ENCODE measurements at places on chromosomes 1 and 21.
A peak's percentile ranks its signal among the peaks of the same experiment; 100 is the strongest.

DNA sequence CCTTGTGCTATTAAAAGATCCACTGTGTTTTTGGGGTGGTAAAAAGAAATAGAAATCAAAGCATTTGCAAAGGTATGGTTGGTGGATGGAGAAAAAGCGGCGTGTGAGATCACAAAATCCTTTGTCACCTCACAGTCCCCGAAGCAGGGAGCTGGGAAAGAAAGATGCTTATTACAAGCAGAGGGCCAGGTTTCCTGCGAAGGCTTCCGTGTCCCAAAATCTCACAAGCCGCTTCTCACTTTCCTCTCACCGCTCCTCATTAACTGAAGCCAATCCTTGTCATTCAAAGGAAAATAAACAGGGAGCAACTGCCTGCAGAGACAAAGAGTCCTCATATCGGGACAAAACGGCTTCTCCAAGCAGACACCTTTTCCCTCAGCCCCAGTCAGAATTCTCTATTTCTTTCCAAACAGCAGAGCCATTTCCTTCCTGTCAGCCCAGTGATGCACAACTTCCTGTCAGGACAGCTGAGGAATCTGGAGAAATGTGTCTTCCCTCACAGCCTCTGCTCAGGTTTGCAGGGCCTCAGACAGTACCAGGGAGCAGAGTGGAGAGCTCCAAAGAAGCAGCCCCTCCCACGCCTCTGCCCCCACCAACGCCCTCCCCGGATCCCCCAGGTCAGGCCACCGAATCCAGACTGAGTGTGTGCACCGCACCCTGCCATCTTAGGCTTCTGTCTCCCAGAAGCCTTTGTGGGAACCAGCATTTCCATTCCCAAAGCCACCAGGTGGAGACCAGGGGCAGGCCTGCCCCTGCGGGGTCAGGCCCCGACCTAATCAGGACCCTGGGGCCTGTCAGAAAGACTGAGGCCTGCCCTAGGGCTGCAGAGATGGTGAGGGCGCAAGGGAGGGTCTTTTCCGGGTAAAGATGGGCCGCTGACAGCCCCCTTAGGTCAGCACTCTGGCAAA, 29.6 kb downstream of the KCNN3 start:
- no peak for DNase-seq

- DNase-seq: no peak
Observed at GRCh38 chr1:179142889-179143299, 61.0 kb downstream of the TOR3A start.

- no peak for DNase-seq
Observed at GRCh38 chr1:151924691-151925587, 15.6 kb upstream of the THEM4 start.

GRCh38 chr1:29211086-29212030, 19.4 kb downstream of the MECR start:
- DNase-seq: no peak

DNA sequence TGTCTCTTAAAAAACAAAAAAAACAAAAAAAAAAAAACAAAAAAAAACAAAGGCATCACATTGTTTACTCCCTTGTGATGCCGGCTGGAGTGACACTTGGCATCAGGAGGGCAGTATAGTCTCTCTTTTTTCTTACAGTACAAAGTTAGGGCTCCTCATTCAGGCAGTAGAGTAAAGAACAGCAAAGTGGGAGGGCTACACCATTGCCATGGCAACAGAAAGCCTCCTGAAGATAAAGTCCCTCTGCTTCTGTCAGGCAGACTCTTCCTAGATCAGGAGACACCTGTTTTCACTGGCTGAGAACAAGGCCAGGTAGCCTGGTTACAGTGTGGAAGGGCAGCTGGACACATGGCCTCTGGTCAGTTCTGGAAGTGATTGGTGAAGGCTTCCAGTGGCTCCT, 41.3 kb upstream of the RAB3GAP2 start:
- DNase-seq: no peak

GRCh38 chr1:45407629-45408287, 67.5 kb upstream of the MUTYH start:
- no peak for DNase-seq

DNA sequence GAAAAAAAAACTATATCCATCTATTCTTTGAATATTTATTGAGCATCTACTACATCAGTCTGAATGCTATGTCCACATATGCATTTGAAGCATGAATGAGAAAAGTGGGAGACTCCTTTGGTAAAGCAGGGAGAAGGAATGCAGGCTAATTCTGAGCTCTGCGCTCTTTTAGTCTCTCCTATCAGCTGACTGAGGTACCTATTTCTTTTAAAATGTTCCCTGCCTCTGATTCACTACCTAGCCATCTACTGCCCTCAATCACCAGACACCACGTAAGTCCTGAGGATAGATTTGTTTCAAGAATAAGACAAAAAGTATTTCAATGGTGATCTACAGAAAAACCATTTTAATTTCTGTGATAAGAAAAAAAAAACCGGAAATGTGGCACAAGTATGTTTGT, 3.8 kb upstream of the RGS13 start:
- DNase-seq: no peak

- DNase-seq: no peak
Observed at GRCh38 chr1:41618066-41618825, 133.8 kb upstream of the EDN2 start.

DNA sequence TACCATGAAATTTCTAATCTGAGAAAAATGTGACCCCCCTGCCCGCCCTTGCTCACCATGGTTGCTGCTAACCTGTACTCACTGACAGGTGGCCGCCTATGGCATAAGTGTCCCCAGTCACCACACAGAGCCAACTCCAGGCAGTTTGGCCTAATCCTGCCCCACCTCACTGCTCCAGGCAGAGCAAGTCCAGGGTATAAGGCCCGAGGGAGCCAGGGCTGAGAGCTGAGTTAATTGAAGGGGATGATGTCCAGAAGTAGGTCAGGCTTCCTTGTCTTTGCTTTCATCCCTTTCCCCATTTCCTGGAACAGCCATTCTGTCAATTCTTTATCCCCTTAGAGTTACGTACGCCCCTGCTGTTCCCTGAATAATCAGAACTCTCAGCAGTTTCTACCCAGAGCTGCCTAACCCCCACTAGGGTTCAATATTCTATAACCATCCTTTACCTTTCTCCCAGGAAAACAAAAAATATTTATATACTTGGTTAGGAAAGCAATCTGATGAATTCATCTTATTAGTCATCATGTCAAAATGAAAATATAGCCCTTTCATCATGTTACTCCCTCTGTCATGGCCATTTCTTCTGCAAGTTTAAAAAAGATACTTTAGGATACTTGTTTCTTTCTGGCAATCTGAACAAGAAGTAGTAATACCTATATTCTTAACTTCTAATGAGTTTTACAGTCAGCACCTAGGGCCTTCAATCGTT, 29.4 kb upstream of the CD101 start:
- no peak for DNase-seq

GRCh38 chr1:156524481-156524869, 23.9 kb upstream of the MEF2D start:
- no peak for DNase-seq

GRCh38 chr1:90354704-90355103, 359.8 kb downstream of the ZNF326 start:
- no peak for DNase-seq

- no peak for DNase-seq
Observed at GRCh38 chr1:234570329-234571120, 39.5 kb downstream of the IRF2BP2 start.

- DNase-seq: peak; percentile 12
Observed at GRCh38 chr1:44636688-44637598, 37.3 kb downstream of the TMEM53 start.

- DNase-seq: no peak
Observed at GRCh38 chr1:201748335-201748734, 80.6 kb upstream of the IPO9 start.

GRCh38 chr1:24930260-24931145, at the start of gene RUNX3:
TSS of gene RUNX3 (minus strand) at chr1:24930276. CDS start at chr1:24929868, 408 bp downstream.
- DNase-seq: peak; percentile 68

- no peak for DNase-seq
Observed at GRCh38 chr1:41682149-41682548, 197.7 kb upstream of the EDN2 start.

- DNase-seq: no peak
Observed at GRCh38 chr1:200916152-200916551, 21.5 kb downstream of the INAVA start.

DNA sequence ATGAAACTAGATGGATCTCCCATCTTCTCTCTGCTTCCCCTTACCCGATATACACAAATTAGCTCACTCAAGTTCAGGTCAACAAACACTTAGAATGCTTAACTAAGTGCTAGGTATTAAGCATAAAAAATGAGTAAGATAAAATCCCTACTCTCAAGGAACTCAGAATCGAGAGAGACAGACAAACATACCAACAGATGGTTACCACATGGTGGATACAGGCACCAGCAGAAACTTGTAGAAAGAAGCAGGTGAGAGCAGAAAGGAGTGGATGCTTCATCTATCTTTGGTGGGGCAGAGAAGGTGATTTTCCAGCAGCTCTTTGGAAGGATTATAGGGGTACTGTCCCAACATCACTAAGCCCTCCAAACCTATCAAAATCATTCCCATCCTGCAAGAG, 32.2 kb downstream of the C8B start:
- no peak for DNase-seq

- DNase-seq: no peak
Observed at GRCh38 chr1:236090741-236091147, 25.9 kb upstream of the NID1 start.

GRCh38 chr1:165539908-165540307, 3.9 kb upstream of the LRRC52 start:
- DNase-seq: no peak

DNA sequence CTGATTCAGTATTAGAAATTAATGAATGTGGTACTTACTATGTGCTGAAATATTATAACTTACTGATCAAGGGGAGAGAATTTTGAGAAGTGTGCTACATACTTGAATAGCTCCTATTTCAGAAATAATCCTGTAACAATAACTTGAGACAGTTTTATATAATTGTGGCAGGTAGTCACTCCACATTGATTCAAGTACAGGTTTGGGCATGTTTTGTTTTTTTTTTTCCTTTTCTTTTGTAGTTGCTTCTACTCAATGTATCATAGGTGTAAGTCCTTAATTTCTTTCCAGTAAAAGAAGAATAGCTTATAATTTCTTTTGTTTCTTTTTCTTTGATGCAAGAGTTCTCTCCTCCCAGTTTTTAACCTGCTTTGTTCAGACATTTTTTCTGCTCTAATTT, 86.1 kb upstream of the ADGRL2 start:
- DNase-seq: peak; percentile 34

GRCh38 chr1:165344736-165345135, 11.8 kb downstream of the LMX1A start:
- no peak for DNase-seq

GRCh38 chr1:164771619-164772361, 212.8 kb downstream of the PBX1 start:
- DNase-seq: no peak

GRCh38 chr1:201266774-201267173, 16.5 kb upstream of the PKP1 start:
- DNase-seq: no peak

DNA sequence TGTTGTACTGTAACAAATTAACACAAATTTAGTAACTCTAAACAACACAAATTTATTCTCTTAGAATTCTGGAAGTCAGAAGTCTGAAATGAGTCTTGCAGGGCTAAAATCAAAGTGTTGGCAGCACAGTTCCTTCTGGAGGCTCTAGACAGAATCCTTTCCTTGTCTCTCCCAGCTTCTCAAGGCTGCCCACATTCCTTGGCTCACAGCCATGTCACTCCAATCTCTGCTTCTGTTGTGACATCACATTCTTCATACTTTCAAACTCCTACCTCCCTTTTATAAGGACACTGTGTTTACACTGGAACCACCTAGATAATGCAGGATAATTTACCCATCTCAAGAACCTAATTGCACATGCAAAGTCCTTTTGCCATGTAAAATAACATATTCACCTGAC, 225.0 kb upstream of the PRMT6 start:
- DNase-seq: no peak

DNA sequence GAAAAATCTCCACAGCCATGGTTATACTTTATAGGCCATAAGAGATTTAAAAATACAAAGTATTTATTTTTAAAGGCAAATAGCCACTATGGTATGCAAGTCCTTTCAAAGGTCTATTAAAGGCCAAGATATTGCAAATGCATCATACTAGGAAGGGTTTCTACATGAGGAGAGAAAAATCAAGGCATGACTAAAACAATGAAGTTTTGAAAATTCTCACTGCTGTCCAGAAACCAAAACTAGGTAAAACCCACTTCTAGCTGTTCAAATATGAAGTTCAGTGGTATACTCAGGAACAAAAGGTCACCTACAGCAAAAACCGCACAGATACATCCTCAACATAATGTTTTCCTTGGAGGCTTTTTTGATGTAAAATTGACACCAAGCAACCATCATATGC, 75.0 kb downstream of the EPS15 start:
- no peak for DNase-seq

DNA sequence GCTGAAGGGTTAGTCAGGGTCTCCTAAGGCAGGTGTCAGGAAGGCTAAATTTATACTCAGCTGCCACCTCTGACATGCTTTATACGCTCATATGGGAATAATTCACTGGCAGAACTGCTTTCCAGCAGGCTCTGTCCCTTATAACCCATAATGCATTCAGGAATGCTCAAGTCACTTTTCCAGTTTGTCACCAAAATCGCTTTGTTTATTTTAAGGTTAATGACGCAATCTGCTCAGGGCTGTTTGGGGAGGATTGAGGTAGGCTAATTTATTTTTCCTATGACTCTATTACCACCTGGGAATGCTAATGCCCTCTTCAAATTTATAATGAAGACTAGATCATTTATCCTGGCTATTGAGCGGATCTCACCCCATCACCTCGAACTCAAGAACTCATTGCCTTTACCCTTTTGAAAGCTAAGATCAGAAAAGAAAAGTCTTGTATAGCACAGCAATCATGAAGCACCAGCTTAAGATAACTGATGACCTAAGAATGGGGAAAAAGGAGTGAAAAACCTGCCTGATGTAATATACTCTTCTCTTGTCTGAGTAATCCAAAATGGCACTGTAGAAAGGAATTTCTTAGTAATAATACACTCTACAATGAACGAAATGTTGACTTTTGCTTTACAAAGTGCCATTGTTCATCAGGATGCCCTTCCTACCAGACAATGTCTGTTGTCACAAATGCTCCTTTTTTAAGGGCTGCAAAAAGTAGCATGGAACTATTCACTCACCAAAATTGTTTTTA, 97.9 kb upstream of the EXO1 start:
- no peak for DNase-seq

- DNase-seq: no peak
Observed at GRCh38 chr1:101587741-101588140, 350.9 kb downstream of the S1PR1 start.

DNA sequence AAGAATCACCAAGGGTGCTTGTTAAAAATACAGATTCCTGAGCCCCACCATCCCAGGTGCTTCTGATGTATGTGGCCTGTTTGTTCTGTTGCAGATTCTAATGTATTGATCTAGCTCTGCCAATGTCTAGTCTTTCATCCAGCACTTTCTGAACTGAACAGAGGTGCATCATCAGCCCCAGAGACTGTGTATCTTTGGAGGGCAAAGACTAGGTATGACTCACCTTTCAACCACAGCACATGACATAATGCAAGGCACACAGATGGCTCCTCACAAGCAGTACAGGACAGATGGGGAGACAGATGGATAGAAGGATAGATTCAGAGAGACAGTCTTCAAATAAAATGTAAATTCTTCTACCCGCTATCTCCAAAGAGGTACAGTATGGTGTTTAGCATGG, 32.3 kb downstream of the CD58 start:
- no peak for DNase-seq

- no peak for DNase-seq
Observed at GRCh38 chr1:89754518-89754917, 66.3 kb upstream of the LRRC8D start.

Data from NCI-H1105 (cell line).